ENCODE measurements at places on chromosomes 7 and 10.

DNA sequence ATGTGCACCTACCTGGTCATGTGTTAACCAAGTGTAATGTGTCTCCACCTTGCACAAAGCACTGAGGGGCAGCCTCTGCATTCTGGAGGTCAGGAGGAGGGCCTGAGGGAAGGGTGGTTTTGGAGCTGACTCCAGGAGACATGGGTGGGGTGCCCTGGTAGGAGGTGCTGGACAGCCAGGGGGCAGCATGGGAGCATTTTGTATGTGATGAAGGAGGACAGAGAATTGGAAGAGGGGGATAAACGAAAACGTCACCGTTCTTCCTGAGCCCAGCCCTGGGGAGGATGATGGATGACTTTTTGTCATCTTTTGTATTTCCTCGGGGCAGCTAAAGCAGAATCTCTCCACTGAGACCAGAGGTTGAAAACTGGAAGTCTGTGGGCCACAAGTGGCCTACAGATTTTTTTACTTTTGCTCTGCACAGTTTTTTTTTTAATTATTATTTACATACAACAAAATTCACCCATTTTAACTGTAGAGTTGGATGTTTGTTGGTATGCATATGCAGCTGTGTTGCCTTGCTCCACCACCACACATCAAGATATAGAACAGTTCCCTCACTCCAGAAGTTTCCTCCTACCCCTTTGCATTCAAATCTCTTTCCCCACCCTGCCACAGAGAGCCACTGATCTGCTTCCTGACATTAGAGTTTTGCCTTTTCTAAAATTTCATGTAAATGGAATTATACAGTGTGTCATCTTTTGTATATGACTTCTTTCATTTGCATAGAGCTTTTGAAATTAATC lies 242.5 kb downstream of the VTI1A start:
- no peaks in the 10 kb centered on the region for H3K27me3 ChIP-seq
- H3K4me1 ChIP-seq, result peaks cover 9% of the 10 kb centered on the region
- H3K4me3 ChIP-seq, result no peak overlapping the region
- DNase-seq, result peak; percentile 27

- DNase-seq, result no peak
- no peak overlapping the region for H3K4me3 ChIP-seq
- peaks cover 8% of the 10 kb centered on the region for H3K4me1 ChIP-seq
- no peak overlapping the region for H3K27ac ChIP-seq
- H3K27me3 ChIP-seq, result no peaks in the 10 kb centered on the region
- no peaks in the 10 kb centered on the region for H3K36me3 ChIP-seq
Observed at GRCh38 chr10:106931159-106931852, 233.2 kb downstream of the SORCS1 start.

DNA sequence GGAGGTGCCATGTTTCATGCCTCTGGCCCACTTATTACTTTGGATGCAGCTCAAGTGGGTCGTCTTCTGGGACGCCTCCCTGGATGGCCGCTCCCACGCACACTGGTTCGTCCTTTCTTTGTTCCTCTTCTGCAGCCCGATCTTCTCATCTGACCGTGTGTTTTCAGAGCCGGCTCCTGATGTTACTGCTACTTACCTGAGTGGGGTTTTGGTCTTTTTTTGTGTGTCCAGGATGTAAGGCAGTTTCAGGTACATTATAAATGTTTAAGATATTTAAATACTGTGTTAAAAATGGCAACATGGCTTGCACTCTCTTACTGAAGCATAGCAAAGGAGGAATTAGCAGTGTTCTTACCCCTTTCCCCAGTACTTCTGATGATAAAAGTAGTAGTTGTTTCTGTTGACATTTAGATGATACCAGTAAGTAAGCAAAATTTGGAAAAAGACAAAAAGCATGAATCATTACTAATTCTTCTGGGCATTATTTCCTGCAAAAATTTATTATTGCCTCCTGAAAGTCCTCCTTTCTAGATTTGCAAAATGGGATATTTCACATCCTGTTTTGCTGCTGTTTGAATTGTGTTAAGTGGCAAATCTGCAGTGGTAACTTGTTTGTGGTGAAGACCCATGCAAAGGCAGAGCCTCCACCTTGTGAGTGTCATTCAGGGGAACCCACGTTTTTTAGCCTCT lies 59.4 kb downstream of the SHH start:
- peaks cover 29% of the 10 kb centered on the region for H3K4me1 ChIP-seq
- H3K27ac ChIP-seq, result no peak overlapping the region
- H3K4me3 ChIP-seq, result no peak overlapping the region
- no peaks in the 10 kb centered on the region for H3K27me3 ChIP-seq

DNA sequence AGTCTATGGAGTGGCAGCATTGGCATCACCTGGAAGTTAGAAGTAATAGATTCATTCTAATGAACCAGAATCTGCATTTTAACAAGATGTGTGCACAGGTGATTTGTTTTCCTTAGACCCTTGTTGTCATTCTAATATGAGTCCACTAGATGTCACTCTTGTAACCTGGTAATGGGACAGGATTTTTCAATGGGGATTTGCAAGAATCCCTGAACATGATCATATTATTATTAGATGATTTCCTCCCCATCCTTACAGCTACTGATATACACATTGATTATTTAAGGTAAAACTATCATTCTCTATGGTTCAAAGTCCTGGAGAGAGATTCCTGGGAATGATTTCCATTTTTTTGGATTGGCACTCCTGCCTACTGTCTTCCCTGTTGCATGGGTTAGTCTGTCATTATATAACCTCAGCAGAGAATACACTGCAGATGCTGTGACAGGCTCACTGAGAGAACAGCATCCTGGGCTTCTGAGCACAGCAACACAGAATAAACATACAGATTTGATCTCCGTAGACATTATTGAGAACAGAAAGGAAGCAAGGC lies 194.9 kb downstream of the SUGCT start:
- H3K36me3 ChIP-seq, result no peaks in the 10 kb centered on the region
- DNase-seq, result no peak
- no peak overlapping the region for H3K4me3 ChIP-seq

DNA sequence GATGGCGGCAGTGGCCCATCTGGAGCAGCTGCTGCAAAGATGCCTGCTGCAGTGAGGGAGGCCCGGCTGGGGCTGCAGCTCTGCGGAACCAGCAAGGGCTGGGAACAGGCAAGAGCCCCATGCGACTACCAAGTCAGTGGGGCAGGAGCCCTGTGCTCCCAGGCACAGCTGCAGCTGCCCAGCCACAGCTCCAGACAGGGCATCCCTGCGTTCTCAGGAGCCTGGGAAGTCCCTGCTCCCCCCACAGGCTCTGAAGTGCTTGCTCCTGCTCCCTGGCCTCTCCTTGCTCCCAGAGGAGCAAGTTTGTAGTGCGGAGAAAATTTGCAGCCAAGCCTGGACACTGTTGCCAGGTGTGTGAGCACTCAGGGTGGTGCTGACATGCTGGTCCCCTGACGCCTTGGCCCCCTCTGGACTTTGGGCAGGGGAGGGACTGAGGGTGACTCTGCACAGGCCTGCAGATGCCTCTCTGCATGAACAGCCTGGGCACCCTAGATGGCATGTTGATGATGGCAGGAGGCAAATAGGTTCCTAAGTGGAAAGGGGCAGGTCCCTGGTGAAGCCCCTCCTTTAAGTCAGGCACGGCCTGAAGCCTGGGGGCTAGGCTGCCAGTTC lies 105.6 kb downstream of the LYZL1 start:
- H3K4me3 ChIP-seq, result no peak overlapping the region
- H3K4me1 ChIP-seq, result peaks cover 4% of the 10 kb centered on the region
- H3K27me3 ChIP-seq, result no peaks in the 10 kb centered on the region

DNA sequence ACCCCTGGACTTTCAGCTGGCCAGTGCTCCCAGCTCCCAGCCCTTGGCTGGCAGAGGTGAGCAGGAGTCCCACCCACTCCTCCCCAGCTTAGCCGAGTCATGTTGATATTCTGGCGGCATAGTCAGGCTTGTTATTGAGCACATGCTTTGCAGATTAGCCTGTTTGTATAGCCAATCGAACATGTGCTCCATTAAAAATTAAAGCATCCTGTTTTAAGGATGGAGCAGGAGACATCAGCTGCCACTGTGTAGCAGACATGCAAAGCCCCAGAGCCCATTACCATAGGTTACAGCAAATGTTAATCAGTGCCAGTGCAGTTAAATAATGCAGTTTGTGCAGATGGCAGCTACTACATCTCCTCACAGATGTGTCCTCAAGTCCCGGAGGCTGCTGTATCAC lies 574.6 kb upstream of the GALNT17 start:
- H3K27ac ChIP-seq, result no peak overlapping the region
- H3K36me3 ChIP-seq, result peaks cover 11% of the 10 kb centered on the region
- H3K4me1 ChIP-seq, result no peaks in the 10 kb centered on the region
- no peak for DNase-seq

GRCh38 chr10:88270061-88270808 lies 312.9 kb downstream of the RNLS start:
- H3K27me3 ChIP-seq, result no peaks in the 10 kb centered on the region
- DNase-seq, result no peak
- H3K4me3 ChIP-seq, result no peak overlapping the region
- H3K27ac ChIP-seq, result peak overlapping the region; percentile 14
- no peaks in the 10 kb centered on the region for H3K36me3 ChIP-seq

- H3K27me3 ChIP-seq, result peaks cover 5% of the 10 kb centered on the region
- DNase-seq, result peak; percentile 62
- H3K4me3 ChIP-seq, result peak within 1 kb of the TSS; percentile 89
- peak within 1 kb of the TSS; percentile 50 for H3K27ac ChIP-seq
- peaks cover 18% of the 10 kb centered on the region for H3K36me3 ChIP-seq
- H3K4me1 ChIP-seq, result peaks cover 25% of the 10 kb centered on the region
Observed at GRCh38 chr10:98446661-98447221, at the start of gene HPS1. TSS of gene HPS1 (minus strand) at chr10:98446935. CDS start at chr10:98443240, 3,695 bp downstream.

DNA sequence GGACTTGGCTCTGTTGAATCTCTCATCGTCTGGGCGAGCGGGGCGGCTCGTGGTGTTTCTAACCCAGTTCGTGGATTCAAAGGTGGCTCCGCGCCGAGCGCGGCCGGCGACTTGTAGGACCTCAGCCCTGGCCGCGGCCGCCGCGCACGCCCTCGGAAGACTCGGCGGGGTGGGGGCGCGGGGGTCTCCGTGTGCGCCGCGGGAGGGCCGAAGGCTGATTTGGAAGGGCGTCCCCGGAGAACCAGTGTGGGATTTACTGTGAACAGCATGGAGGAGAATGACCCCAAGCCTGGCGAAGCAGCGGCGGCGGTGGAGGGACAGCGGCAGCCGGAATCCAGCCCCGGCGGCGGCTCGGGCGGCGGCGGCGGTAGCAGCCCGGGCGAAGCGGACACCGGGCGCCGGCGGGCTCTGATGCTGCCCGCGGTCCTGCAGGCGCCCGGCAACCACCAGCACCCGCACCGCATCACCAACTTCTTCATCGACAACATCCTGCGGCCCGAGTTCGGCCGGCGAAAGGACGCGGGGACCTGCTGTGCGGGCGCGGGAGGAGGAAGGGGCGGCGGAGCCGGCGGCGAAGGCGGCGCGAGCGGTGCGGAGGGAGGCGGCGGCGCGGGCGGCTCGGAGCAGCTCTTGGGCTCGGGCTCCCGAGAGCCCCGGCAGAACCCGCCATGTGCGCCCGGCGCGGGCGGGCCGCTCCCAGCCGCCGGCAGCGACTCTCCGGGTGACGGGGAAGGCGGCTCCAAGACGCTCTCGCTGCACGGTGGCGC lies at the start of gene EN2:
TSS of gene EN2 (plus strand) at position 19 of the 767 bp plus-strand sequence. CDS start at position 268, 249 bp downstream.
- no peak for DNase-seq
- H3K4me3 ChIP-seq, result peak within 1 kb of the TSS; percentile 91
- H3K4me1 ChIP-seq, result peaks cover 23% of the 10 kb centered on the region
- H3K27me3 ChIP-seq, result peaks cover 92% of the 10 kb centered on the region
- H3K36me3 ChIP-seq, result peaks cover 2% of the 10 kb centered on the region
- no peak within 1 kb of the TSS for H3K27ac ChIP-seq

GRCh38 chr7:130721486-130722277 lies 12.3 kb downstream of the KLF14 start:
- no peak overlapping the region for H3K4me3 ChIP-seq
- H3K27me3 ChIP-seq, result peaks cover 8% of the 10 kb centered on the region

- no peaks in the 10 kb centered on the region for H3K36me3 ChIP-seq
- H3K4me1 ChIP-seq, result peaks cover 31% of the 10 kb centered on the region
- H3K4me3 ChIP-seq, result peak overlapping the region; percentile 50
- no peak for DNase-seq
Observed at GRCh38 chr7:106108991-106109390, 3.1 kb downstream of the SYPL1 start.

- H3K4me3 ChIP-seq, result no peak overlapping the region
- no peaks in the 10 kb centered on the region for H3K36me3 ChIP-seq
- no peak overlapping the region for H3K27ac ChIP-seq
- peaks cover 16% of the 10 kb centered on the region for H3K4me1 ChIP-seq
- peaks cover 8% of the 10 kb centered on the region for H3K27me3 ChIP-seq
- no peak for DNase-seq
Observed at GRCh38 chr7:148500978-148501377, 89.6 kb upstream of the C7orf33 start.

GRCh38 chr7:78279457-78279856 lies 480.9 kb downstream of the PHTF2 start:
- H3K36me3 ChIP-seq, result no peaks in the 10 kb centered on the region
- no peak overlapping the region for H3K27ac ChIP-seq
- no peak for DNase-seq
- H3K4me3 ChIP-seq, result no peak overlapping the region
- H3K4me1 ChIP-seq, result no peaks in the 10 kb centered on the region
- H3K27me3 ChIP-seq, result no peaks in the 10 kb centered on the region

DNA sequence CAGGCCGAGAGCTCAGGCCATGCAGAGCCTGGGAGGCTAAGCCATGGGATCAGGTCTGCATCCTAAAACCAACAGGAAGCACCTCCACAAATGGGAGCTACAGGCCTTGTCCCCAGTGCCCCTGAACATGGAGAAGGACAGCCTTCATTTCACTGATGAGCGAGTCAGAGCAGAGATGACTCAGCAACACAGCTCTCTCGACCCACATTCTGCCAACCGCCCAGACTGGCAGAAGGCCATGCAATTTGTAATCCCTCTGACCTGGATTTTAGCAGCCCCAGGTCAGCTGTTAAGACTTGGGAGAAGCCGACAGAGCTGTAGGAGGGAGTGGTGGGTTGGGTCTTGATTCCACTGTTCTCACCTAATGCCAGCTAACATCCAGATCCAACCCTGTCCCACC lies 25.5 kb downstream of the VOPP1 start:
- no peak for DNase-seq
- H3K4me3 ChIP-seq, result no peak overlapping the region
- H3K36me3 ChIP-seq, result peaks cover 8% of the 10 kb centered on the region
- H3K27ac ChIP-seq, result no peak overlapping the region
- peaks cover 10% of the 10 kb centered on the region for H3K4me1 ChIP-seq

GRCh38 chr10:95513941-95514392 lies 47.2 kb downstream of the SORBS1 start:
- H3K27ac ChIP-seq, result no peak overlapping the region
- no peak overlapping the region for H3K4me3 ChIP-seq
- peaks cover 14% of the 10 kb centered on the region for H3K4me1 ChIP-seq
- no peak for DNase-seq

GRCh38 chr10:95537542-95537927 lies 23.6 kb downstream of the SORBS1 start:
- H3K27ac ChIP-seq, result no peak overlapping the region
- no peak overlapping the region for H3K4me3 ChIP-seq
- no peaks in the 10 kb centered on the region for H3K36me3 ChIP-seq
- no peak for DNase-seq

GRCh38 chr7:22564511-22565045 lies 64.6 kb upstream of the STEAP1B start:
- no peak for DNase-seq
- H3K27me3 ChIP-seq, result no peaks in the 10 kb centered on the region
- no peaks in the 10 kb centered on the region for H3K36me3 ChIP-seq
- no peak overlapping the region for H3K27ac ChIP-seq
- H3K4me1 ChIP-seq, result peaks cover 32% of the 10 kb centered on the region
- no peak overlapping the region for H3K4me3 ChIP-seq
